NCI-H2227 treated with DMSO at 0.1 percent for 48 hours (cell line): ENCODE measurements at places on chromosomes 7 and 10.

DNA sequence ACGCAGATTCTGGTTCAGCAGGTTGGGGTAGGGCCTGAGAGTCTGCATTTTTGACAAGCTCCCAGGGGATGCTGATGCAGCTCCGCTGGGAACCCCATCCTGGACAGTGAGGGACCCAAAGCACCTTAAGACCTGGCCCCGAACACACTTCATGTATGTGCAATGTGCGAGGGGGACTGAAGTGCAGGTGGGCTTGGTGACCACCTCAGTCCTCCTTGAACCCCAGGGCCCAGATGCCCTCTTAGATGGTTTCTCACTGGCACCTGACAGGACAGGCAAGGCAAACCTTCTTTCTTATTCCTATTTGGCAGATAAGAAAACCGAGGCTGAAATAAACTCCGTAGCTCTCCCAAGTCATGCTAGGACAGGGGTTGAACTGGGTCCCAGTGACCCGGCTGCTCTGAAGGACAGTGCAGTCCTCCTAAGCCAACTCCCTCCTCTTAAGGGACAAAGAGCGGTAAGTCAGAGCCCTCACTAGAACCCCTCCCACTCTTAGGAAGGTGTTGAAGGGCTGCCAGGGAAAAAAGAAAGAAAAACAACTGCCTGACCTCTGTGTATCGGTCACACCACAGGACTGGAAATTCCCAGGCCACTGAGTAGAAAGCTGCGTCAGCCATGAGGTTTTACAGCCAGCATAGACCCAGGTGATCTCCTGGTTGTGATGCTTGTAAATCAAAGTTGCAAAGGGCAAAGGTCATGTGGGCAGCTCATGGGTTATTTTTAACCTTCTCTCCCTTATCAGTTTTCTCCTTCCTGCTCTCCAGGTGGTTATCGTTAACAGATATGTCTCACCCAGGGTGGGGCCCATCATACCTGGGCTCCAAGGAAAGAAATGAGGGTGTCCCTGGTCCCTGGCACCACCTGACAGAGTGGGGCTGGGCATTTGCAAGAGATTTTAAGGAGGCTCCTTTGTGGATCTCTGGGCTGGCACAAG, 90.9 kb upstream of the SMNDC1 start:
- no peak for DNase-seq

GRCh38 chr10:25786161-25786560, 147.9 kb upstream of the MYO3A start:
- DNase-seq: no peak

DNA sequence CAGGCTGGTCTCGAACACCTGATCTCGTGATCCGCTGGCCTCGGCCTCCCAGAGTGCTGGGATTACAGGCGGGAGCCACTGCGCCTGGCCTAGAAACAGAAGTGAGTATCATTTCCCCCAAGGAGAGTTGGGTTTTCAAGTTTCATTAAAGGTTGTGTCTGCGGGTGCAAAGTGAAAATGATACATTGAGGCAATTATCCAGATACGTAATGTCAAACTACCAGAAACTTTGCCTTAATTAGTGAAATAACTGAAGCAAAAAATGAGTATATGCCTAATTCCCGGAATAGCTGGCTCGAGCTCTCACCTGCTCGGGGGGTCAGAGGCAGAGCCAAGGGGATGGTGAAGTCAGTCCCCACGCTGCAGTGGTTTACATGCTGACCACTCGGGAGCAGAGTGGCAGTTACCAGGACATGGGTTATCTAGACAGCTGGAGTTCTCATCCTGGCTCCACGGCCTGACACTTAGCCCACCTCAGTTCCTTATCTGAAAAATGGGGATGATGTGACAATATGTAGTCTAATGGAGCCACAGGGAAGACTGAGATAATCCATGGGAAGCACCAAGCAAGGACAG, 25.5 kb downstream of the CHST15 start:
- no peak for DNase-seq

DNA sequence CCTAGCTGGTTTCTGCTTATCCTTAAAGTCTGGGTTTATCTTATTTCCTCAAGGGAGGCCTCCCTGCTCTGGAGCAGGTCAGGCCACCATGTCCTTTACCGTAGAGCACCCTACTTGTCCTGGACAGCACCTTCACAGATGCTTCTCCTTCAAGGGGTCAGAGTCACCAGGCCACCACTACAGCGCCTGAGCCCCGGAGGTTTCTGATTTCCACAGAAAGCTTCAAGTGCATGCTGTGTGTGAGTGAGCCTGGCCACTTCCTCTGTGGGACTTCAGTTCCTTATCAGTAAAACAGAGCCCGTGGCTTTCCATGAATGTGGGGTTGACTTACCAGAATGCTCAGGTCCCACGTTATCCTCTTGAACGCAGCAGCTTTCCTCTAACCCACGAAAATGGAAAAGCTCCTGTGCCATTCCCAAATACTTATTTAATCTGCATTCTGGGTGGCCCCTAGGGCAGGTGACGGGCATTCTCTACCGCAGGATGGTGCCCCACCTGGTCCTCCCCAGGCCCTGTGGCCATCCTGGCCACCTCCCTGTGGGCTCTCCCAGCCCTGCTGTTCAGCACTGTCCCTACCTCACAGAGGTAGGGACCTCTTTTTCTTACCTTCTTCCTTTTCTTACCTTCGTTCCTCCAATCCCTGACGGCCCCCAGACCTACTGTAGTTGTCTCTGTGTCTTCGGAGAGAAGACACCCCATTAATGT, 1.4 kb upstream of the DOCK1 start:
- DNase-seq: no peak

- no peak for DNase-seq
Measured at GRCh38 chr7:146956853-146957252, 840.3 kb downstream of the CNTNAP2 start.

GRCh38 chr7:106294334-106294733, 9.6 kb upstream of the NAMPT start:
- no peak for DNase-seq

- peak; percentile 3 for DNase-seq
Measured at GRCh38 chr10:104274762-104275721, 6.1 kb downstream of the GSTO2 start.

DNA sequence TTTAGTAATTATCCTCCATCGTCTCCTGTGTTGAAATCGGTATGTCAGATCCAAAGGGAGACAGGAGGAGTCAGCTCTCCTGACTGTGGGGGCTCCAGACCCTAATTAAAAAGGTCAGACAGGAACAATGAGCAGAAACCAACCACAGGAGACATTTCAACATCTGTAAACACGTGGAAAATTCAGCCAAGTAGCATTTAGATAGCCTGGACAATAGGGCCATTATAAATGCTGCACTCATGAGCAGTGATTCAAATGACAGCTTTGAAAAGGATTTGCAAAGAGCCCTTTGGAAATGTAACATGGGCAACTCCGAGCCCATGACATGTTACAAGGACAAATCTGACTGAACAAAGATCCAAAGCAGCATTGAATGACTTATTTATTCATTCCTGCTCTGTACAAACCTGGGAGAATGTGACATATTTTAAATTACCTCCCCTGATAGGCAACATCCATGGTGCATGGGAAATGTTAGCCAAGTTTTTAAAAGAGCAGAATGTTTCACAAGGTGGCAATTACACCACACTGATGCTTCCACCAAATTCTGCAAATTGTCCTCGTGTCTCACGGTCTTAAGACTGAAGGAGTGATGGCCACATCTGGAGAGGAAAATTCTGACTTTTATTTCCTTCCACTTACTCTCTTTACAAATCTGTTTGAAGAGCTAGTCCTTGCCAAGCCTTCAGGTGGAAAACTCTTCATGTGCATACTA, 113.3 kb upstream of the KMT2E start:
- DNase-seq: peak; percentile 60

GRCh38 chr10:55224007-55224781, 423.2 kb upstream of the PCDH15 start:
- no peak for DNase-seq

GRCh38 chr10:73773152-73773879, 8.5 kb upstream of the CHCHD1 start:
- DNase-seq: no peak

GRCh38 chr7:104823177-104823576, 190.8 kb upstream of the KMT2E start:
- DNase-seq: no peak

GRCh38 chr7:16904076-16904475, 22.3 kb upstream of the AGR3 start:
- DNase-seq: no peak

DNA sequence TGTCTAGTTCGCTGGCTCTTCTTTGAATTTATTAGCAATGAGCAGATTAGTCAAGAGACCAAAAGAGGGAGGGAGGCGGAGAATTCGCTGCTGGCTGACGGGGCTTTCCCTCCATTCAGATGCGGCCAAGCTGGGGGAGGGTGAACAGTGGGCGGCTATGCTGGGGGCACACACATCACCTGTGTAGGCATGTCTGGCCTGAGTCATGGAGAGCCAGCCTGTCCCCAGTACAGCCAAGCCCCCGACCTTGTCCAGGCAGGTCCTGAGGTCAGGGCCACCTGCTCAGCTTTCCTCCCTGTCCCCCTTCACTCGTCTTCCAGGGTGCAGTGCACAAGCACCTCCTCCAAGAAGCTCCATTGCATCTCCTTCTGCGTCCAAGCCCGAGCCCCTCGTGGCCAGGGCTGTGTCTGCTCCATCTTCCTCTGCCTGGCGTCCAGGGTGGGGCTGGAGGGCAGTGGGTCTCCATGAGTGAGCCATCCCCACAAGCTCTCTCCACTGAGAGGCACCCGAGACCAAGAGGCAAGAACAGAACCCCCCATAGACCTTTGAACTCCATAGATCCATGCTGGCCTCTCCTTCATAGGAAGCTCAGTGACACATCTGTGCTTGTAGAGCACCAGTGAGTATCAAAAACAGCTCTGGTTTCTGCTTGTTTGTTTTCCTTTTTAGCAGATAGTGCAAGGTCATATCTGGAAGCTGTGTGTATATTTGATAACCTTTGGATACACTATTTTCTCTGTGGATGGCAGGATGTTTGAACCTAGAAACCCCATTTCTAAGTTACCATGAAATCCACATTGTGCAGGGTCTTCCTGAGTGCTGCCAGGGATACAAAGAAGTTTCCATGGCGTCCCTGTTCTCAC, 1.9 kb upstream of the DEPP1 start:
- no peak for DNase-seq

DNA sequence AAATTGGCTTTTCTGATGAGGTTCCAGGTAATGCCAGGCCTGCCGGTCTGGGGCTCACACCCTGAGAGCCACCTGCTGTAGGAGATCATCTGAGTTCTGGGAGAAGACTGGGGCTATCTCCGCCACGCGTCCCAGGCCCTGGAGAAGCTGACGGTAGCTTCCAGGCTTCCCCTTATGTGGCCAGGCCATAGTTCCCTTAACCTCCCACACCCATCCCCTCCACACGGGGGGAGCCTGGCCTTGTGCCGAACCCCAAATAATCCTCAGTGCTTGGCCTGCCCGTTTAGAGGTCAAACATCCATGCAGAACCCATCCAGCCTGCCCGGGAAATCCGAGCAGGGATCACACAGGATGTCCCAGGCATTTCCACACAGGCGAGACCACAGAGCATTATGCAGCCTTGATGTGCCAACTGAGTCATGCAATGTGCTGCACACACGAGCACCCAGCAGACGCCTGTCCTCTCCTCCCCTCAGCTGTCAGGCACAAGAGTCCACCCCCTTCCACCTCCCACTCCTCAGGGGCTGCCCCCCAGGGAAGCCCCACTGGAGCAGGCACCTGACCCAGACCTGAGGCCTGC, 176.2 kb downstream of the PRKAG2 start:
- no peak for DNase-seq

DNA sequence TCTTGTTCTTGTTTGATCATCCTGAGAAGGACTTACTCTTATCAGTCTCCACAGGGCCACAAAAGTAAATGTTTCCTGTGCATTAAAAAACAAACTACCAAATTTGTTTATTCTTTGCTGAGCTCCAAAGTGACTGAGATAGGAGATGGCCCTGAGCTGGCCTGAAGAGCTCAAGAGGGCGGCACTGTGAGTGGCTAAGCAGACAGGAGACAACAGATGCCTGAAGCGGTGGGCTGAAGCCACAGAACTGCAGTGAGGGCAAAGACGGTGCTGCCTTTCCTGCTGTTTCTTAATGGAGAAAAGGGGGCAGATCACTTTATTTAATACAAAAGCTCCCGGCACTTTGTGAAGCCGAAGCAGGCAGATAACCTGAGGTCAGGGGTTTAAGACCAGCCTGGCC, 379.6 kb downstream of the ARL4A start:
- peak; percentile 17 for DNase-seq

GRCh38 chr10:69080226-69080625, 7.7 kb upstream of the SRGN start:
- no peak for DNase-seq

- DNase-seq: no peak
Measured at GRCh38 chr10:26624006-26624405, 73.5 kb upstream of the PDSS1 start.

GRCh38 chr7:7653593-7654187, 13.1 kb downstream of the UMAD1 start:
- no peak for DNase-seq

GRCh38 chr10:110109511-110109910, 97.9 kb upstream of the MXI1 start:
- DNase-seq: no peak

- no peak for DNase-seq
Measured at GRCh38 chr10:124719213-124719851, 24.8 kb downstream of the FAM53B start.
